ENCODE measurements at places on chromosomes 2 and 18.
A peak's percentile ranks its signal among the peaks of the same experiment; 100 is the strongest.

- DNase-seq = peak; percentile 79
Observed at GRCh38 chr18:31942999-31943877, at the start of gene TRAPPC8. TRAPPC8 (minus strand) TSS chr18:31943128; CDS start chr18:31942764, 364 bp downstream.

GRCh38 chr2:55864351-55865084 is 59.1 kb downstream of the EFEMP1 start:
- no peak for DNase-seq

- DNase-seq = no peak
Observed at GRCh38 chr2:72340665-72341064, 193.0 kb upstream of the CYP26B1 start.

- DNase-seq = no peak
Observed at GRCh38 chr18:54151376-54151775, 73.1 kb downstream of the MBD2 start.

DNA sequence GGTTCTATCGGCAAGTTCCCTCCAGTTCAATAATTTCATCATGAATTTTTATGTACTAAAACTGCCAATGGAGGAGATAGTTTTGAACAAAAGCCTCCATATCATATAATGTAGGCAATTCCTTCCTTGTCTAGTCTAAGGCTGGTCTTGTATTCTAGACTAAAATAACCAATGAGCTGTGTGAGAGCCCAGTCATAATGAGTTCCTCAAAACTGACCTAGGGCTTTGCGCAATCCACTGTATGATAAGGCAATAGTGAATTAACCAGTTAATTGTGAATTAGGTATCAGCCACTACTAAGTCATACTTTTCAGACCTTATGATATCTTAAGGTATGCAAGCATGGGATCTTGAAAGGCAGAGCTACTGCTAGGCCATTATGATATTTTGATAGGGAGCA is 7.6 kb upstream of the UXS1 start:
- no peak for DNase-seq

GRCh38 chr2:74850496-74851190 is 16.7 kb downstream of the HK2 start:
- DNase-seq = no peak

DNA sequence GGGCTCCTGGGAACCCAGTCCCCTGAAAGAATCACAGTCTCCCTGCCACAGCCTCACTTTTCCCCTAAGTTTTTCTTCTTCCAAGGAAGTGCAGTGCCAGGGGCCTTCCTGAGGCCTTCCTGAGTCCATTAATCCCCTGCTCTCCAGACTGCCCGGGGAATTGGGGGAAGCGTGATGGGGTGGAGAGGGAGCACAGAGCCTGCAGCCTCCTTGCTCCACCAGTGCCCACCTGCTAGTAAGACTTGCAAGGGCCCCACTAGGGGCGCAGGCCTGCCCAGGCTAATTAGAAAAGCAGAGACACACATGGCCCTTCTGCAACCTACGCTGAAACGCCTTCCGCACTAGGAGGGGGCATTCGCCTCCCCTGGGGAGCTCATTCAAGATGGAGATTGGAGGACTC is 110.6 kb downstream of the MRO start:
- no peak for DNase-seq
